ENCODE measurements at places on chromosomes 2 and 18.

- no peak for DNase-seq
These were observed 38.6 kb upstream of the ZFP36L2 start for GRCh38 chr2:43265001-43265400.

- DNase-seq, result no peak
These were observed 19.2 kb upstream of the TMEM177 start for GRCh38 chr2:119659601-119660342.

DNA sequence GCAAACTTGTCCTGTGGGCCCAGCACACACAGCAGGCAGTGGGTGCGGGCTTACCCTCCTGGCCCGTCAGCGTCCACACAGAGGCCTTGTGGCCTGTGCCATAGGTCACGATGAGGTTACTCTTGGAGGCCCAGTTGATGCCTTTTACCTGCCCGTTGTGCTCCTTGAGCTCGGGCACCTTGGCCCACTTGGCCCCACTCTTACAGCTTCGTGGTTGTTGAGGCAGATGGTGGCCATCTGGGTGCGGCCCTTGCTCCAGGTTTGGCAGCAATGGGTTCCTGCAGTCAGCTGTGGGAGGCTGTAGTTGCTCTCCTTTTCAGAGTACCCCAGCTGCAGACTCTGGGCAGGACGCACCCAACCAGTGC is 45.5 kb upstream of the PTH2R start:
- DNase-seq, result no peak

DNA sequence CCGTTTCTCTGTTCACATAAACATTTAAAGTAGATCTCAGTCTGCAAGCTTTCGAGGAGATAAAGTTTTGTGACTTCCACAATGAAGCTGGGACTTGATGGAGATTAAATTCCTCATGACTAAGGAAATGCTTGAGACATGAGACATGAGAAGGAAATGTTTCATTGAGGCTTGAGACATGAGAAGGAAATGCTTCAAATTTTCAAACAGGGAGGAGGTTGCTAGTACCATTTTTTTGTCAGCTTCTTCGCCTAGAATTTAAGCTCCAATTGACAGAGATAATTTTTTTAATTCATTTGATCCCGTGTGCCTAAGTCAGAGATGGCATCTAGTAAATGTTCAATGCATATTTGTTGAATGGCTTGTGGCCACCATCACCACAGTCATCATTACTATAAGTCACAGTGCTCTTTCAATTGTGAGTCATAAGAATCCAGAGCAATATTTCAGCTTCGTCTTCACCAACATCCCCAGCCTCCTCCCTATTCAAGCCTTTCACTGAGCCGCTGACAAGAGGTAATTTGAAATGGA is 543 bp upstream of the MARCHF4 start:
- DNase-seq, result no peak

Data from chondrocyte (in vitro differentiated cells).